ENCODE measurements at places on chromosomes 2 and 18. TPM values are rescaled to one million over a fixed set of nuclear protein-coding genes. Genes with fewer than 3 reads are reported as not detected.

Gene FZD7
- total RNA-seq = 6.7 TPM

Gene HOXD12
- total RNA-seq = not detected

Gene WNT6
- total RNA-seq = 0.17 TPM

Gene CYS1
- 1.7 TPM for total RNA-seq

Gene CLEC4F
- total RNA-seq = not detected

Gene MAL
- 0.26 TPM for total RNA-seq

Gene C2orf76
- total RNA-seq = 10.6 TPM

Gene SAG
- total RNA-seq = not detected

Gene ARL6IP6
- 20.6 TPM for total RNA-seq

Gene MPV17
- 84.4 TPM for total RNA-seq

Gene REEP1
- total RNA-seq = 1.1 TPM

Gene HPCAL1
- 329 TPM for total RNA-seq

Gene FAM237A
- total RNA-seq = not detected

All from A549 treated with AZD2906 at 1 μM for 4 hours (cell line).